ENCODE measurements at places on chromosomes 6 and 20.
A peak's percentile ranks its signal among the peaks of the same experiment; 100 is the strongest.

- no peak for DNase-seq
Observed at GRCh38 chr6:149273318-149273717, 44.2 kb upstream of the TAB2 start.

DNA sequence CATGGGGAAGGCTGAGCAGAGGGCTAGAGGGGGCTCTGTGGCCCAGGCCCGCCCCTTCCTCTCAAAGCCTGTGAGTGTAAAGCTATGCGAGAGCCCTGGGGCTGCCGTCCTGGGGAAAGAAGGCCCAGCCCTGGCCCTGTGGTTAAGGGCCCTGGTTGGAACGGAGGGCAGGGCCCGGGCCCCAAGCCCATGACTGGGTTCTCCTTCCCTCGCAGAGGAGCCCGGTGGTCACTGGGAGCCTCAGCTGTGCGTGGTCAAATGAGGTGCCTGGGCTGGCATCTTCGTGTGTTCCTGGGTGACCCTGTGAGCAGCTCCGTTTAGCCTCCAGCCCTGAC is 56.0 kb downstream of the SMOC2 start:
- DNase-seq = no peak

GRCh38 chr6:149032599-149033405 is 284.7 kb upstream of the TAB2 start:
- no peak for DNase-seq

GRCh38 chr6:137927777-137928218 is 60.7 kb downstream of the TNFAIP3 start:
- DNase-seq = no peak

GRCh38 chr6:150361876-150362275 is 6.9 kb upstream of the IYD start:
- DNase-seq = no peak

DNA sequence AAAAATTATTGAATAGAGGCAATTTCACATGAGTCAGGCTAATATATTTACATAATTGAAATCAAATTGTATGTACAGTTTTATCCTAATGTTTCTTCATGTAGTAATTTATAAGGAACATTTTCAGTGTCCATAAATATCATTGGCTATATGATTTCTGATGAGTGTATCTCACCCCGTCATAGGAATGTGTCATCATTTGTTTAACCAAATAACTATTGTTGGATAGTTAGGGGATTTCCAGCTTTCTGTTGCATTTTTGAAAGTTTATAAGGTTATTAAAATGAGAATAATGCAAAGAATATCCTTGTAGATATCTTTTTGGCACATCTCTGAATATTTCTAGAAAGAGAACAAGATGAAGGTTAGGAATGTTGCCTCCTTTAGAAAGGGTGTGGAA is 39.0 kb downstream of the SYTL3 start:
- DNase-seq = no peak

DNA sequence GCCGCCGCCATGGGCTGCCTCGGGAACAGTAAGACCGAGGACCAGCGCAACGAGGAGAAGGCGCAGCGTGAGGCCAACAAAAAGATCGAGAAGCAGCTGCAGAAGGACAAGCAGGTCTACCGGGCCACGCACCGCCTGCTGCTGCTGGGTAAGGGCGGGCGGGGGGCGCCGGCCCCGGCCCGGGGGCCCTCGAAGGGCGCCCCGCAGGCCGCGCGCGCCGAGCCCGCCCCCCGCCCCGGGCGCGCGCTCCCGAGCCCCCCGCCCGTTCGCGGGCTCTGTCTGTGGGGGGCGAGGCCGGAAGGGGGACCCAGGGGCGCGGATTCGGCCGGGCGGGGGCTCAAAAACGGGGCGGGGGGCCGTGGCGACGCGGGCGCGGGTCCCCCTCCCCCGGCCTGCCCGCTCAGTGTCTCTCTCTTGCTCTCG is 39.2 kb downstream of the GNAS start:
- DNase-seq = peak; percentile 75

DNA sequence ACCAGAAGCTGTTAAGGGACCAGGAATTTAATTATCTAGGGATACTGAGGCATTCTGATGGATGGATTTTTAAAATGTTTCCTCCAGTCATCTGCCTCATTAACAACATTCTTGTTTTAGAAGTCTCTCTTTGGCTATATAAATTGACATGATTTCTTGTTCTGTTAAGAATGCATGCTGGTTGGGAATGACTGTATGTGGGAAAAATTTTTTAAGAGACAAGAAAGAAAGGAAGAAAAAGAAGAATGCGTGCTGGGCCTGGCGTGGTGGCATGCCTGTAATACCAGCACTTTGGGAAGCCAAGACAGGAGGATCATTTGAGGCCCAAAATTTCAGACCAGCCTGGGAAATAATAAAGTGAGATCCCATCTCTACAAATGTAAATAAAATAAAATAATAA is 203.6 kb downstream of the GJA1 start:
- DNase-seq = no peak

DNA sequence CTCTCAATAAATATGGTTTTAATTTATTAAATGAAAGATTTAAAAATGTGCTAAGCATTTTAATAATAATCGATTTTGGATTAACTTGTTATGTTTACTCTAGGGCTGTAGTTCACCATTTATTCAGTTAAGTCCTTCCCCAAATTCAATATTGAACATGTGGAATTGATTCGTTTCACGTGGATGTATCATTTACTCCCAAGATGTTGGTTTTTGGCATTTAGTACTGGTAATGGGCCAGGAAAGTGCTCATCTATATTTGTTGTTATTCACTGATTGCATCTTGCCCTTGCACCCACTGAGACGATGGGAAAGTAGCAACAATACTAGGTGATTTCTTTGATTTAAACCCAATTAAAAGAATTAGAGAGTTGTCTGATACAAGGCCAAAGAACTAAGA is 97.1 kb downstream of the ESR1 start:
- DNase-seq = no peak

- no peak for DNase-seq
Observed at GRCh38 chr6:72649032-72649984, 27.4 kb downstream of the KCNQ5 start.

GRCh38 chr20:44746367-44747165 is 901 bp downstream of the KCNK15 start:
- no peak for DNase-seq

DNA sequence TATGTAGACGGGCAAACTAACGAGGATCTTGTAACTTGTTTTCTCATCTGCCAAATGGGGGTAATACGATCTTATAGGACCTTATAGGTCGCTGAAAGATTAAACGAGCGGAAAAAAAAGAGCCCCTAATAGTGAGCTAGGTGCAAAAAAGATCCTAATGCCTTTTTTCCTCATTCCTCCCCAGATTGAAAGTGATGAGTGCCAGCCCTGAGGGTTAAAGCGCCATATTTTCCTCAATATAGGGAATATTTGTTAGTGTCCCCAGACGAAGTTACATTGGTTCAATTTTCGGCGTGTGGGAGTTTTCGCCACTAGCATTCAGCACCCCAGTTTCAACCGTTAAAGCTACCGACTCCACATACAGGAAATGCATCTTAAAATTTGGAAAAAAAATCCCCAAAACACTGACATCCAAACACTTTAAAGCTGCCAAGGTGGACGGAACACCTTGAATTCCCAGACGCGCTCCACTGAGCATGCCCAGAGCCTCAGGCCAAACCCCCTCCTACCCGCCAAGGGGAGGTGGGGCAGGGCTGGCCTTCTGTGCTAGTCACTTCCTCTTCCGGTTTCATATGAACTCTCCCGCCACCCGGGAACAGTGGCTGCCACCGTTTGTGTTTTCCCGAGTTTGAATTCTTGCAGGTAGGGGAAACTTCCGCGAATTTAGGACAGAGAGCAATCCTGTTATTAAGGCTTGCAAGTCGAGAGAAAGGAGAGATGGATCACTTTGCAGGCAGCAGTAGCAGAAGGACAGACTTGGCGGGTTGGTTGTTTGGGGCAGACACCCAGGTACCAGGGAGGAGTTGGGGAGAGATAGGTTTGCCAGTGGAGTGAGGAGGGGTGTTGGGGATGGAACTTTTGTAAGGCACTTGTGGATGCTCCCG is at the start of gene PRIM2:
Gene PRIM2 (plus strand): TSS at position 571 of the 884 bp plus-strand sequence. CDS start 816 bp downstream, outside the sequence.
- peak; percentile 94 for DNase-seq

DNA sequence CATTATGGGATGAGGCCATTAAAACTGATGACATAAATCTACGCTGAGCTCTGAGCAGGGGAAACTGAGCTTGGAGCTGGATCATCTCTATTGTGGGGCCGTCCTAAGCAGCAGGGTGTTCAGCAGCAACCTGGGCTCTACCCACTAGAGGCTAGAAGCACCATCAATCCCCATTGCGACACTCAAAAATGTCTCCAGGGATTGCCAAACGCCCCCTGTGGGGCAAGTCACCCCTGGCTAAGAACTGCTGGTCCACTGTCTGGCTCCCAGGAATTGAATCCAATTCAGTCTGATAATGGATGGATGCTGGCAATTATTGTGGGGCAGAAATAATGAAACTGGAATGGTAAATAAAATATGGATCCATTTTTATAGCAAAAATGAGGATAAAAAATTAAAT is 38.2 kb downstream of the PMEPA1 start:
- no peak for DNase-seq

DNA sequence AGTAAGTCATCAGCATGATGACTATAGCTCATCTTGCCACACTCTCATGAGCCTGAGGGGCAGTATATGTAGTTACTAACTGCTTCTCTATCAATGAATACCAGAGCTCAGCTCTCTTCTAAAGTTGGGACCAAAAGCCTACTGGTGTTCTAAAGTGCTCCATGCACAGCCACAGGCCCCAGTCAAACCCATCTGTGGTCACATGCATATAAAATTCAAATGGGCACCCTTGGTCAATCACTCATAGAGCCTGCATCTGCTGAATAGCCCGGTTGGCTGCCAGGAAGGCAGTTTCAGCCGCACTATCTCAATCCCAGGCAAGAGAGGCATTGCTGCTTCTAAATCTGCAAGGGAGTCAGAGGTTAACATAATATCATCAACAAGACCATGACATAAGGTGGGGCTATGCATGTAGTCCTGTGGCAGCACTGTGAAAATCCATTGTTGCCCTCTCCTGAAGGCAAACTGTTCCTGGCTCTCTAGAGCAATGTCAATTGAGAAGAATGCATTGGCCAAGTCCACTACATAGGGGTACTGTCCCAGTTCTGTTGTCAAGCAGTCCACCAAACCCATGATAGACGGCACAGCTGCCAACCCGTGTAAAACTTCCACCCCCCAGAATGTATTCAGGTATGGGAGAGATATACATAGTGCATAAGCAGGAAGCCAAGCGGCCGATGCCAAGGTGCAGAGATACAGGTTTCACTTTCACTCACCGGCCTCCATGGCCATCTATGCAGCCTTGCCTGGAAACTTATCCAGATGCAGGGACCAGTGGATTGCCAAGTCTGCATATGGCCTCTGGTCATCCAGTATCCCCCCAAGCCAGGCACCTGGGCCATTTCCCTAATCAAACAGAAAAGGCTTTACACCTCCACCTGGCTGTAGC is 76.2 kb downstream of the ALDH8A1 start:
- no peak for DNase-seq

- DNase-seq = no peak
Observed at GRCh38 chr6:155024391-155025027, 29.4 kb downstream of the TIAM2 start.

- DNase-seq = no peak
Observed at GRCh38 chr20:1376408-1377270, 16.2 kb downstream of the FKBP1A start.

DNA sequence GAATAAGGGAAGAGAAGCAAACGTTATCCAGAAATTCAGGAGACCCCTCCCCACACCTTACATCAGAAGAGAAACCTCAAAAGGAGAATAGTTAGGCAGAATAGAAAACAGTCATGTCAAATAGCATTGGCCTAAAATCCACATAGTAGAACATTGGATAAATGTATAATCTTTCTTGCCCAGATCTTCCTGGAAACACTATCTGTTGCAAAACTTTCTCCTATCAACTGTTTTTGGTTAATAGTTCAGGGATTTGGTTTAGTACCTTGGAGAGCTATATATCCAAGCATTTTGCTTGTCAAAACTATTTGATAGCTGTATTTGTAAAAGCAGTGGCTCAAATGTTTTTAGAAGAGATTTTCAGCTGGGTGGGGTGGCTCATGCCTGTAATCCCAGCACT is 74.3 kb upstream of the PHACTR2 start:
- no peak for DNase-seq

- no peak for DNase-seq
Observed at GRCh38 chr6:168920289-168920688, 333.4 kb downstream of the THBS2 start.

GRCh38 chr6:22636452-22636851 is 67.1 kb downstream of the HDGFL1 start:
- no peak for DNase-seq

DNA sequence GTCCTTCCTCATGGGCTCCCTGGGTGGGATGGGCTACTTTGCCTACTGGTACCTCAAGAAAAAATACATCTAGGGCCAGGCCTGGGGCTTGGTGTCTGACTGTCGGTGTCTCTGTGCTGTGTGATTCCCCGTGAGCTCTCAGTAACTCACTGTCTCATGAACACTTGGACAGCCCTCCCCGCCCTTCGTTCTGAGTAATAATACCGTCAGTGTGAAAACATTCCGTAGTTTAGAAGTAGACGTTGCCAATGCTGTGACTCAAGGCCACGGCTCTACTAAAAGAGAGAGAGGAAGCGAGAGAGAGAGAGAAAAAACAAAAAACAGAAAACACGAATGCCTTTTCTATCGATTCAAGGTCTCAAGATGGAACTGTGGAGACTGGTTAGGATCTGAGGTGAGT is 31.8 kb downstream of the FITM2 start:
- DNase-seq = no peak

- DNase-seq = no peak
Observed at GRCh38 chr6:169070506-169071176, 183.0 kb downstream of the THBS2 start.

- DNase-seq = no peak
Observed at GRCh38 chr20:39109933-39110818, 148.0 kb downstream of the DHX35 start.

DNA sequence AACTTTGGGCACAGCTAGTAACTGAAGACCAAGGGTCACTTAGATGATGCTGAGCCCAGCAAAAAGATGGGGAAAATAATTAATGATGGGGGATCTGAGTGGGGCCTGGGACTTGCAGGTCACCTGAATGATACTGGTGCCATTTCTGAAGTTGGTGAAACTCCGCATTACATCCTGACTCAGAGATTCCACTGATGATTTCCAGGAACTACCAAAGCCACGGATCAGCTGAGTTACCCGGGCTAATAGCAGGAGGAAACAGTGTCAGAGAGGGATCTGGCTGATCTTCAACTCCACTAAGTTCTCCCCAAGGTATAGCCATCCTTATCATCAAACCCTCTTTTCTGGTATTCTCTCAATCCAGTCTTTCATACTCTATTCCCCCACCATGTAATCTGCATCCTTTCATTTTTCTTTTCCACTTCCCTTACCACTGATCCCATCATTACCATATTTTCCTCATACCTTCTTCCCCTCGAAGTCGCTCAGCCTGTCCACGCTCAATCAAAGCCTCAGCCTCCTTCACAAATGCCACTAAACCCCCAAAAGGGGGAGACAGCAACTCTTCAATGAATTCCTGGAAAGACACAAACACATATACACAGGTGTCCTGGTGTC is 20.2 kb downstream of the VPS52 start:
- no peak for DNase-seq

All from D341Med (cell line).